ENCODE measurements at places on chromosomes 1 and 21.

- no peak for DNase-seq
These were observed 518.5 kb downstream of the PTPRU start for GRCh38 chr1:29754573-29755375.

- DNase-seq, result no peak
These were observed 24.9 kb downstream of the LDLRAP1 start for GRCh38 chr1:25568090-25568833.

DNA sequence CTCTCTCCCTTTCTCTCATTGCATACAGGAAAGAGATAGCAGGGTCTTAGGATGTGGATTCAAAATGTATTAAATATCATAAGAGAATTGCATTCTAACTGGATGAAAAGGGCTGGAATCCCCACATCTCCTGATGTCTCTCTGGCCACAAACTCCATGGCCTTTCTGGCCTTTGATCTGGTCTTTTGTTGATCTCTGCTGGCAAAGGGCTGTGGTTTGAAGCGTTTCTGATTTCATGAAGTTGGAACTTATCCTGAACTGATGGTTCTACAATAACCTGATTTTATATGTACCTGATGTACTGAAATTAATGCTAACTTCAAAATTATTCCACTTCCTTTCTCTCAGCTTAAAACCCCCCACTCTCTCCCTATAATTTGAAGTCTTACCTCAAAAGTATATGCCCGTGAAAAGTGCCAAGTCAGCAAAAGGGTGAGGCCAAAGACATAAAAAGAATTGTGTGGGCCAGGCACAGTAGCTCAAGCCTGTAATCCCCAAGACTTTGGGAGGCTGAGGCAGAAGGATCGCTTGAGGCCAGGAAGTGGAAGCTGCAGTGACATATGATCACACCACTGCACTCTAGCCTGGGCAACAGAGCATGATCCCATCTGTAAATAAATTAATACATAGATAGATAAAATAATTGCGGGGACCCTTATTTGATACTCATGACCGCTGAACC lies 6.4 kb upstream of the KIF14 start:
- DNase-seq, result no peak

GRCh38 chr1:9143250-9143649 lies 14.3 kb upstream of the GPR157 start:
- DNase-seq, result no peak

DNA sequence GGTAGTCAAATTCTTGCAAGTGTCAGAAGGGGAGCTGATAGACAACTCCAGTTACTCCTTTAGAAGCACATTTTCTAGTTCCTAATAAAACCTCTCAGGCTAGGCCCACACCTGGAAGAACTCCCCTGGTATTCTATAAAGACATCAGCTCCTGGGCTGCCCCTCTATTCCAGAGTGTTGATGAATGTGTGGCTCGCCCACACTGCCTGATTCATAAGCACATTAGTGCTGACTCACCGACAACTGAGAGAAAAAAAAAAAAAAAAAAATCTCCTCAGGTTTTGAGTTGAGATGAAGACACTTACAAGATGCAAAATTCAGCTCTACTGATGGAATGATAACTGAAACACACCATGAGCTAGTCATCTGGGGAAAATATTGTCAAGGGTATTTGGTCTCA lies 188.1 kb downstream of the TNR start:
- DNase-seq, result no peak

DNA sequence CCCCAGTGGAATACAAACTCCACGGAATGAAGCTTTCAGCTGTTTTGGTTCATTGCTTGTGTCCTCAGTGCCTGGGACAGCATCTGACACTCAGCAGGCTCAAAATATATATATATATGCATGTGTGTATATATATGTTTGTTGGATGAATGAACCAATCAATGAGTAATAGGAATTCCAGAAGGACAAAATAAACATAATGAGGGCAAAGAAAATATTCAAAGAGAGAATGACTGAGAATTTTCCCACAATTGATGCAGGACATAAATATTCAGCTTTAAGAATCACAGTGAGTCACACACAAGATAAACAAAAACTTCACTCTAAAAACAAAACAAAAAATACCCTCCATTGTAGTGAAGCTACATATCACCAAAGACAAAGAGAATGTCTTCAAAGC lies 64.0 kb downstream of the CHD5 start:
- DNase-seq, result no peak

DNA sequence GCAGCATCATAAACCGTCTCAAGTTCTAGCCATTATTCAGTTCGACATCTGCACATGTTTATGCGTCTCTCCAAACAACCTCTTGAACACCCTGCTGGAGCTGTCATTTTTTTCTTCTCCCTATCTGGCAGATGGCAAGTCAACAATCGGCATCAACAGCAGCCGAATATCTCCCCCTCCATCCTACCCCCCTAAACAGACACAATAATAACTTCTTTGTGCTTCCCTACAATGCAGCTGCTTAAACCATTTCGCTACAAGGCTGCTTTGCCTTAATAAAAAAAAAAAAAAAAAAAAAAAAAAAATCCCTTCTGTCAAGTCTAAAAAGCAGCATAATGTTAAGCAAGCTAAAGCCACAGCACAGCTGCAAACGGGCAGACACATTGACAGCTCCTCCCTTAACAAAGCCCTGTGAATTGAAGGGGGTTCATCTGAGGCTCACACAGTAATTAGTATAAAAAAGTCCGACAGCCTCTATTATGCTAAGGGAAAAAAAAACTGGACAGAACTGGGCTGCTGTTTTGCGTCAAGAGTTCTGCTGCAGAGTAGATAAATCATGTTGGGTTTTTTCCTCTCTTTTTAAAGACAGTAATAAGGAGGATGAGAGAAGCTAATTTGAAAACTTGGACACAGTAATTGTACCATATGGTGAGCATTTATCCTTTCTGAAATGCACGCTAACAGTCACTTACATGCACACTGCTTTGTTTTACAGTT lies 136.4 kb downstream of the AKT3 start:
- DNase-seq, result no peak

GRCh38 chr1:200795156-200795555 lies 56.5 kb downstream of the CAMSAP2 start:
- no peak for DNase-seq

DNA sequence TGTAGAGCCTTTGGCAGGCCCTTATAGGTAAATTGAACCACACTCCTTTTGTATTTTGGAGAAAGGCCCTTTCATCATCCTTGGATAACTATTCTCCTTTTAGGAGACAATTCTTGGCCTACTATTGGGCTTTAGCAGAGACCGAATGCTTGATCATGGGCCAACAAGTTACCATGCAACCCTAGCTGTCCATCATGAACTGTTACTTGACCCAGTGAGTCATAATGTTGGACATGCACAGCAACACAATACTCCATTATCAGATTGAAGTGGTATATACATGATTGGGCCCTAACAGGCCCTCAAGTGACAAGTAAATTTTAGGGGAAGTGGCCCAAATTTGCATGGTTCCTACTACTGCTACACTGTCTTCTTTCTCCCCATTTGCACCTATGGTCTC lies 84.4 kb downstream of the CATSPERE start:
- DNase-seq, result no peak
